CD4-positive, alpha-beta T cell (primary cell): ENCODE measurements at places on chromosomes 1 and 21.

- DNase-seq = no peak
These were observed 56.3 kb downstream of the DDR2 start for GRCh38 chr1:162688521-162688920.

DNA sequence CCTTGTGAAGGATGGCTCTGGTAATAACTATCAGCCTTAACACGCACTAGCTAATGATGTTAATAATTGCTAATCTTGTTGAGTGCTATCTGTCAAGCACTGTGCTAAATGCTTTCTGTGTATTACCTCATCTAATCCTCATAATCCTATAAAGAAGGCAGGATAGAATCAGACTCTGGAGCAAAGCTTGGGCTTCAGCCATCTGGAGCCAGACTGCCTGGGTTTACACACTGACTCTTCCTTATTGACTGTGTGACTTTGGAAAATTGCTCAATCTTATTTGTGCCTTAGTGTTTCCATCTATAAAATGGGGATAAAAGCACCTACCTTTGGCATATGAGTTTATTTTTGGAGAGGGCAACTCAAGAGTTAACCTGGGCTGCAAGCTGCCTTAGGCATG, 216.1 kb downstream of the NUF2 start:
- DNase-seq = no peak

DNA sequence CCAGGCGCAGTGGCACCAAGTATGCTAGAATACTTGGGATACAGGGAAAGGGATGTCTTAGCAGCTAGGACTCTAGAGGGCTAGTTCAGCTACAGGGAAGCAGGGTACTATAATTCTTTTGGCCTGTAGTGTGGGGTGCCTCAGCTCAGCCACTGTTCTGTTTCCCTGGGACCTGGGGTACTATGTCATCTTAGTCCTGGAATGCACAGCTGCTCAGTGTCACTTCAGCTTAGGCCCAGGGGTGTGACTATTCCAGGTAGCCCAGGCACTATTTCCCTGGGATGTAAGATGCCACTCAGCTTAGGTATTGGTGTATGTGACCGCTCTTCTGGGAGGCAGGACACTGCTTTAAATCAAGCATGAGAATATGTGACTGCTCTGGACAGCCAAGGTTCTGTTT, 34.1 kb downstream of the RGSL1 start:
- DNase-seq = no peak

DNA sequence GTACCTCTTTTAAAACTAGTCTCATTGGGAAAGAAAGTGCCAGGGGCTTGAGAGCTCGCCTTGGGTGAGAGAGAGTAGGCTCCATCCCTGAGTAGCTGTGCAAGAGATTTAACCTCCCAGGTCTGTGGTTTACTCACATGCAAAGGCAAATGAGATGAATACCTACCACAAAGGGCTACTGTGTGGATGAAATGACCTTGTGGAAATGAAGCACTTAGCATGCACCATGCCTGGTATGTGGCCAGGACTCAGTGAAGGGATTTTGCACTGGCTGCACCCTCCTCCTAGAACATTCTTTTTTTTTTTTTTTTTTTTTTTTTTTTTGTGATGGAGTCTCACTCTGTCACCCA, 120.3 kb downstream of the PROX1 start:
- no peak for DNase-seq

DNA sequence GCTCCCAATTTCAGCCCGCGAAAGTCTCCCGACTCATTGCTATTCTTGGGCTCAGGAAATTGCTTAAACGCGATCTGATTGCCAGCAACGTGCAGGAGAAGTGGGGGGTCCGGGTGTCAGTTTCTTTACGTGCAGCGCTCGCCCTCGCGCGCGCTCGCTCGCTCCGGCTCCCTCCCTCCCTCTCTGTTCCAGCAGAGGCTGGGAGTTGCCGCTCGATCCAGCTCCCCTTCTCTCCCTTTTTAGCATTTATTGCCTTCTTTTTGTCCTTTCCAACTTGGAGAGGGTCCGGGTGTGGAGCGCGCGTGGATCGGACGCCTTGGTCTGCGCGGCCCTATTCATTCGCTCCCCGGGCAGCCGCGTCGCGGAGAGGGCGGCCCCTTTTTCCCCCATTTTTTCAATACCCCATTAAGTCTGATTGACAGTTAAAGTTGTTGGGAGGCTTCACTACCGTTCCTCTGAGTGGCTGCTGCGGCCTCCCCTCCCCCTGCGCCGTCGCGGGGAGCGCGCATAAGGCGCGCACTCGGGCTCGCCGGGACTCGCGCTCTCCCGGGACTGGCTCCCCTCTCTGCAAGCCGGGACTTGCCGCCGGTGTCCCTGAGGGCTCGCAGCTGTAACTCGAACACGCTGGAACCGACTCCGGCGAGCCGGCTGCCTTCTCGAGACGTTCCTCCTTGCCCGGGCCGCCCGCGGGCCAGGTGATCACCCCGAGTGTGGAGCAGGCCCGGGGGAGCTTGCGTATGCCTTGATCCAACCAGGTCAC, at the start of gene DHRS3:
Gene DHRS3 (minus strand): TSS at position 310 of the 760 bp plus-strand sequence. CDS start 862 bp downstream, outside the sequence.
- DNase-seq = peak; percentile 61

- DNase-seq = no peak
These were observed 174.6 kb downstream of the TRIM33 start for GRCh38 chr1:114336360-114336759.

DNA sequence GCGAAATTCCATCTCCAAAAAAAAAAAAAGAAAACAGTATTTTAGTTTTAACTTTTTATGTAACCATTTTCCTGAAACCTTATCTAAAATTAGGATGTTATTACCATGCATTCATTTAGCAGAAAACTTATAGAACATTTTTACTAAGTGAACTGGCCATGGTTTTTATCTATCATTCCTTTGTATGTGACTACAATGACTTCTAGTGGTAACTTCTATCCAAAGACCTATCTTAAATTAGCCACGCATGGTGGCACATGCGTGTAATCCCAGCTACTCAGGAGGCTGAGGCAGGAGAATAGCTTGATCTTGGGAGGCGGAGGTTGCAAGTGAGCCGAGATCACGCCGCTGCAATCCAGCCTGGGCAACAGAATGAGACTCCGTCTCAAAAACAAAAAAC, 11.4 kb downstream of the GGPS1 start:
- DNase-seq = no peak

DNA sequence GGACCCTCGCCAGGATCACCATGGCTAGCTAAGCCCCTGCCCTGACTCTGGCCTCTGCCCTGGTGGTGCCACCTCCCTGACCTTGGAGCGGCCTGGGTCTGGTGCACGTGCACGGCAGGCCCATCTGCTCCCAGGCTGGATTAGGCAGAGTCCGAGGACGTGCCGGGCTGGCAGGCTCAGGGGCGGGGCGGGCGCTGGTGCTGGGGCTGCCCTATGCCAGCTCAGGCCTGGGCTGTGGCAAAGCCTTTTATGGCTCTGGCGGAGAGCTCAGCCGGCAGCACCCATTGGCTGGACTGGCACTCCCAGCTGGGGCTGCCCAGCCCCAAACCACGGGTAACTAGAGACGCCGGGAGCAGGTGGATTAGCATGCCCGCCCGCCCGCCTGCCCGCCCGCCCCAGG, 17.1 kb upstream of the EDN2 start:
- DNase-seq = no peak

GRCh38 chr1:160724465-160725242, 13.0 kb upstream of the CD48 start:
- no peak for DNase-seq

GRCh38 chr1:38733761-38734160, 125.8 kb downstream of the RRAGC start:
- no peak for DNase-seq

- DNase-seq = no peak
These were observed 270.3 kb downstream of the RWDD3 start for GRCh38 chr1:95504321-95504720.

DNA sequence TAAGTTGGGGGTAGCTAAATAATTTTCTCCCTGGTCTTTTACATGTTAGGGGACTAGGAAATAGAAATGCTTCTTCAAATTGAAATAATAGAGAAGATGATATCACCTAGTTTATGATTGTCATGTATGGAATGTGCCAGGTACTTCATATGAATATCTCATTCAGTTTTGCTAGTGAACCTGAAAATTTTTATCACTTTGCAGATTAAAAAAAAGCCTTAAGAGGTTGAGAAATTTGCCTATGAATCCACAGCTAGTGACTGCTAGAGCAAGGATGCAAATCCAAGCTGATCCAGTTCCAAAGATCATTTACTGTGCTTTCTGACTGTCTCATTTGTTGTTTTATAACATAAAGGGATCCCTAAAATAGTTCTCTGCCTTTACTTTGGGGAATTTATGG, 24.7 kb downstream of the RNF2 start:
- DNase-seq = no peak

- DNase-seq = no peak
These were observed 237.0 kb downstream of the MRPL39 start for GRCh38 chr21:25370311-25370744.

DNA sequence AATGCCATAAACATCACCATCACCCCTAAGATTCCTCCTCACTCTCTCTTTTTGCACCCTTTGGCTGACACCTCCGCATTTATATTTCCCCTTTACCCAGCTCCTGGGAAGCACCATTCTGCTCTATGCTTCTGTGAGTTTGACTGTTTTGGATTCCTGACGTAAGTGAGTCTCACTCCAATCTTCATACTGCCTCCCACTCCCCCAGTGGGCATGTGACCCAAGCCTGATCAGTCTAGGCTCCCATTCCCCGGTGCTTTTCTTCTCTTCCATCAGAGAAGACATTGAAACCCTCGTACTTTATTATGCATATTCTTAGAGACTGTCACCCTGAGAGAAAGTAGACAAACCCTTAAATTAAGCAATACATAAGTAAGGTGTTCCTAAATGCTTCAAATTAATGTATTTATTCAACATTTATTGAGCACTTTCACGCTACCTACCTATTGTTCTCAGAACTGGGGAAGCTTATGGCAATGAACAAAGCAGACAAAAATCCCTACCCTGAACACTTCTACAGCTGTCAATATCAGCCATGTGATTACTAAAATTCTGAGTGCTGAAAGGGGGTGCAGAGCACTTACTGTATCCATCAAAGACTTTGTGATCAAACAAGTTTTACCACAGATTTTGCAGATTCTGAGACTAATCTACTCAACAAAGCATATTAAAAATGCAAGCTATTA, 43.4 kb upstream of the DIPK1A start:
- no peak for DNase-seq

GRCh38 chr1:64564891-64565290, 95.0 kb downstream of the CACHD1 start:
- no peak for DNase-seq

DNA sequence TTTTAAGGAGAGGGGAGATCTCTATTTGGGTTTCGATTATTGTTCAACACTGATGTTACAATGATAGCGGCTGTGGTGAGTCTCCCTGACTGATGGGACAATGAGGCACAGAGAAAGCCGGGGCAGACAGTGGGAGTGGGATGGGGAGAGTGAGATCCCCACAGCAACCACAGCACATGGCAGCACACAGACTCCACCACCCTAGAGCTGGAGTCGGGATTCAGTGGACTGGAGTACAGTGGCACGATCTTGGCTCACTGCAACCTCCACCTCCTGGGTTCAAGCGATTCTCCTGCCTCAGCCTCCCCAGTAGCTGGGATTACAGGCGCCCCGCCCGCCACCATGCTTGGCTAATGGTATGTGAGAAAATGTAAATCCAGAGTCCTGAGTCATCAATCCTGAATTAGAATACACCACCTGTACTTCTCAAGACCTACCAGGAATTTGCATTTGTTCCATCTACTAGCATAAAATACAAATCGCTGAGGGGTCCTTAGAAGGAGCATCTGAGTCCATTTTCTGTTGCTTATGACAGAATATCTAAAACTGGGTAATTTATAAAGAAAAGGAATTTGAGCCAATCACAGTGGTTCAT, 125.8 kb downstream of the TOMM20 start:
- no peak for DNase-seq
